ENCODE measurements at places on chromosomes 7 and 10.

DNA sequence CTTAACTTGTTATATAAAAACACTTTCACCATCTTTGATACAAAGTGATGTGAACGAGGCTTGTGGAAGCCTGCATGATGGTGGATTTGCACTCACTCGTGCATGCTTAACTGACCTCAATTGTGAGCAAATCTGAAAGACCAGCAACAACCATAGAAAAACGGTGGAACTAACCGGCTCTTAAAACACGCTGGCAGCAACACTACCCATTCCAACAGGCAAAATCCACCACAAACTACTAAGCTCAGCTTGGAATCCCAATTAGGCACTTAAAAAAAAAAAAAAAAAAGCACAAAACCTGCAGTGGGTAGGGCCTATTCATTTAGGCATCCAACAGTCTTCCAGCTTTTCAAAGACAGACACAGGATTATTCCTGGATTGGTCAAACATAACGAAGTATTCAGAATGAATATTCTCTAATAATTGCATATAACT is 1.8 kb downstream of the GDI2 start:
- DNase-seq: peak; percentile 27

DNA sequence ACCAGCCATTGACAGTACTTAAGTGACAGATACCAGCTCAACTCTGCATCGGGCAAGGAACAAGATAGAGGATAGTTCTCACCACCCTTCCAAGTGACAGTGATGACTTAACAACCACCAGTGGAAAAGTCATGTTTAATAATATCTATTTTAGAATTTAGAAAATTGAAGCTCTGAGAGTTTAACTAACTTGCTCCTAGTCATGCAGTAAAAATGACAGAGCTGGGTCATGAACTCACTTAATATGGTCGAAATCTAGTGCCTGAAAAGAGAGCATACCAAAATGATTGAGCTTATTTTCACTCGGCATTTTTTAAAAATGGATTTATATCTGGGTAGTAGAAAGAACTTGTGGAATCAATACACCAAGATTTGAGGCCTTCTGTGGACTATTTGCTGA is 367.8 kb upstream of the IGFBP3 start:
- DNase-seq: no peak

DNA sequence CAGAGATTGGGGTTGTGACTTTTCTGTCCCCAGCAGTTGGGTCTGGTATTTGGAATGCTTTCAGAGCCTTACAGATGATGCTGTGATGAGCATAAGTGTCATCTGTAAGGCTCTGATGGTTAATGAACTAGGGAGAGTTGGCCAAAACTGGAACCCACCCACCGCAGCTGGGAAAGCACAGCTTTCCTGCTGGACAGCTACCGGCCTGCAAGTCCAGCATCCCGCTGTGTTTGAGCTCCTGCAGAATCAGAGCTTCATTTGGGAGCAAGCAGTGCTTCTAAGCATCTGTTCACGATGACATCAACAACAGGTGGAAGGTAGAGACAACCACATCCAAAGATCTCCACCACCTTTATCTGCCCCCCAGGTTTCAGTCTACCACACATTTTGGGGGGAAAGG is 11.7 kb downstream of the UCN3 start:
- no peak for DNase-seq

GRCh38 chr10:30384701-30385201 is 35.7 kb upstream of the MTPAP start:
- peak; percentile 47 for DNase-seq

GRCh38 chr7:14739841-14740185 is 162.7 kb downstream of the DGKB start:
- DNase-seq: no peak

- no peak for DNase-seq
Measured at GRCh38 chr7:26958834-26959233, 94.4 kb upstream of the SKAP2 start.

GRCh38 chr10:59617996-59618395 is 91.7 kb downstream of the SLC16A9 start:
- no peak for DNase-seq

- no peak for DNase-seq
Measured at GRCh38 chr7:141944811-141945210, 2.0 kb downstream of the CLEC5A start.

- DNase-seq: peak; percentile 63
Measured at GRCh38 chr7:50321487-50322067, 17.1 kb downstream of the IKZF1 start.

- DNase-seq: peak; percentile 75
Measured at GRCh38 chr10:50540069-50540825, 83.5 kb downstream of the SGMS1 start.

DNA sequence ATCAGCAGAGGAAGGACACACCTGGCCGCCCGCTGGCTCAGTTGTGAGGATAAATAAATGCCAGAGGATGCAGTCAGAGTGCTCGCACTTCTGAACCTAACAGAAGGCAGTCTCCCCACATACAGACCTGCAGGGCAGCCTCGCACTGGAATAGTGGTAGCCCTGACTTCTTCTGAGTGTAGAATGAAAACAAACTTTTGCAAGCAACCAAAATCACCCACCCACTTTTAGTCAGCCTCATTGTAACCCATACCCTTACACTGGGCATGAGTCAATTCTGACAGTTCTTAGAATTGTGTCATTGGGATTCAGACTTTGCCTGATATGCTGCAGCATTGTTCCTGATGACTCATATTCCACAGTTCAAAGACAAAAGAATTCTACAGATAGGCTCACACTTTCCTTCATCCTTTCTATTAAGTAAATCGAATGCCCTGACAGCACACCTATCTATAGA is 167.0 kb upstream of the CDK1 start:
- DNase-seq: peak; percentile 55

DNA sequence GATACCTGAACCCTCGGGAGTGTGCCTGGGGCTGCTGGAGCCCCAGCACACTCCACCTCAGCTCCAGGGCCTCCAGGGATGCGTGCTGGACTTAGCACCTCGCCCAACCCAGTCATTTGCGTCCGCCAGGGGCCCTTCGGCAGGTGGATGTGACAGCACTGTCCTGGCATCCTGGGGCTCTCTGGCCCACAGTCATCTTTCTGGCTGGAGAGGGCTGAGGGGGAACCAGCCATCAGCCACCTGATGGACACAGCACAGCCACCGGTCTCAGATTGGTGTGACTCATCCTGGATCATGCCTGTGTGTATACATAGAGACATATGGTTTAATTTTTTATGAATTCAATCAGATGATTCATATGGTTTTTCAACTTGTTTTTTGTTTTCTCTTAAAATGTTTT is 11.1 kb downstream of the ZNF775 start:
- no peak for DNase-seq

GRCh38 chr7:7385421-7385820 is 150.3 kb downstream of the COL28A1 start:
- DNase-seq: no peak

DNA sequence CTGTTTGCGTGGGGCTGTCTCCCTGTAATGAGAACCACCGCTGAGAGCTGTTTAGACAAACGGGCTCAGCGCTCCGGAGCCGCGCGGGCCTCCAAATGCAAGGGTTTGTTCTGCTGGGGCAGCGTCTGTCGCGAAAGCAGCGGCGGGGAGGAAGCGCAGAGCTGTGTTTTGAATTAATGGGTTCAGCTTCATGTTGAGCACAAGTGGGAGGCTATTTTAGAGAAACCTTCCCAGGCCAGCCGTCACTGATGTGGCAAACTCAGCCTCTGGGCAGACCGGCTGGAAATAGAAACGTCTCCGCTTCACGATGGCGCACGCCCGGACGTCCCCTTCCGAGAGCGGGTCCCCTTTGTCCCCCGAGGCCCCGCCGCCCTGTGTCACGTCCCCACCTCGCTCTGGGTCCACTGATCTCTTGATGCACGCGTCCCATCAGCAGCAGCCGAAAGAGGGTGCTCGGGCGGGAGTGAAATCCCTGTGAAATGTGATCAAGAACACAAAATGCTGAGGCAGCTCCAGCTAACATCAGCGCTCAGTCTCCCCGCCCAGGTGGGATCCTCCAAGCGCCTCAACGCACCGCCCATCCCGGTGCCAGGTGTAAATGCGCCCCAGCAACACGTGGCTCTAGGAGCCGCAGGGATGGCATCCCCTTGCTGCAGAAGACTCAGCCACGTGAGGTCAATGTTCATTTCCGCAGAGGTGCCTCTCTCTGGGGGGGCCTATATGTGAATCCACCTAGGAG is 44.9 kb downstream of the BAMBI start:
- peak; percentile 28 for DNase-seq

- DNase-seq: no peak
Measured at GRCh38 chr7:122643250-122643649, 55.7 kb downstream of the RNF133 start.
